Stimulated activated CD8-positive, alpha-beta memory T cell treated with anti-CD3 and anti-CD28 coated beads, Interleukin-12 subunit alpha, Interleukin-12 subunit beta, amount 100 ng/mL, for 1 hour (primary cell): ENCODE measurements at places on chromosomes 5 and 9.

GRCh38 chr5:2916076-2916682 lies 164.7 kb upstream of the IRX2 start:
- no peak for DNase-seq

GRCh38 chr9:69458176-69458575 lies 133.2 kb downstream of the ENTREP1 start:
- no peak for DNase-seq

- no peak for DNase-seq
Measured at GRCh38 chr9:137749511-137749910, 128.1 kb upstream of the CACNA1B start.

GRCh38 chr9:97076238-97076637 lies 37.3 kb upstream of the CTSV start:
- no peak for DNase-seq

DNA sequence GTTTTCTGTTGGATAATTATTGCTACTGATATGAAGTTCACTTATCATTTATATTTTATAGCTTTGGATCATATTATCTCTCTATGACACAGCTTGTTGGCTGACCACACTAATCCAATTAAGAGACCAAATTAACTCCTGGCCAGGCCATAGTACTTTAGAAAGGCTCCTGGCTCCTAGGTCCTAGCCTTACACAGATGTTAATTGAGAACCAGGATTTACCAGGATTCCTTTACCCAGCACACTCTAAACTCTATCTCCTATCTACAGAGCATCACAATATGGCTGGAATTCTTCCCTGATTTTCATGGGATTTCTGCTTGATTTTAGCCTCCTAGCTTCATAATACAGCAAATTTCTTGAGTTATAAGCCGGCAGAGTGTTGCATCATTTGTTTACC lies 80.3 kb downstream of the SLCO6A1 start:
- no peak for DNase-seq

DNA sequence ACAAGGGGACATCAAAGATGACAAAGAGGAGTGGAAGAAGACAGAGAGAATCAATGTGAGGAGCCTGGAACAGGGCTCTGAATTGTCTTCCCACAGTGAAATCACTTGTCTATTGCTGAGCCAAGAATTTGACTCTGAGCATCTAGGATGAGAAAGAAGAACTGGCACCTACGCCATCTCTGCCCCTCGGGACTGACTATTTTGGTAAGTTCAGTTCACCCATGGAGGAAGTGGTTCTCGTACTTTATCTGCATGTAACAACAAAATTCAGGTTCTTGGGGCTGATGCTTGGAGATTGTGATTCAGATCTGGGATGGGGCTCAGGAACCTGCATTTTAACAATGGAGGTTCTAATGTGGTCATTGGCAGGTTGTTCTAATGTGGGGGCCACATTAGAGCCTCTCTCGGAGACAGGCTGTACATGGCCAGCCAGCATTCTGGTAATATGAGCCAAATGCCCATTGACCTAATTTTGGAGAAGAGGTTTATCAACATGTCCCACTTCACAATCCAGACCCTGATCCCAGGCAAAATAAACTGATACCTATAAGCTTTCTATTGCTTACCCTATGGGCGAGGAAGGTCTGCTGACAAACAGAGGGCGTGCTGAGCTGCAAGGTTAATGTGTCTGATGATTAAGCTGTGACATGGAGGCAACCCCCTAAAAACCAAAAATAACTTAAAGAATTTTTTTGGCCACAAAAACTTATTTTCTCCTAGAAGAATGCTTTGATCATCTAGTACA lies 2.7 kb upstream of the IL12B start:
- DNase-seq = no peak

GRCh38 chr9:5557606-5558587 lies 47.6 kb downstream of the PDCD1LG2 start:
- peak; percentile 15 for DNase-seq

GRCh38 chr9:109889456-109889855 lies 109.5 kb downstream of the PALM2AKAP2 start:
- no peak for DNase-seq

DNA sequence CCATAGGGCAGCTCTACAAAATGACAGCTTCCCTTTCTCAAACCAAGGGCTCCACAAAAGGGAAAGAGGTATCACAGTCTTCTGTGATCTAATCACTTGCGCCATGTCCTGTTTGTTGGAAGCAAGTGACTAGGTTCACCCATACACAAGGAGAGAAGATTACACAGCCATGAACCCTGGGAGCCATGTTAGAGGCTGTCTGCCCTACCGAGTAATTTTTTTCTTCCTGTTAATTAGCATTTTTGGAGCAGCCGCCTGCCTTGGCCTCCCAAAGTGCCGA lies 33.2 kb upstream of the GOLPH3 start:
- DNase-seq = no peak

DNA sequence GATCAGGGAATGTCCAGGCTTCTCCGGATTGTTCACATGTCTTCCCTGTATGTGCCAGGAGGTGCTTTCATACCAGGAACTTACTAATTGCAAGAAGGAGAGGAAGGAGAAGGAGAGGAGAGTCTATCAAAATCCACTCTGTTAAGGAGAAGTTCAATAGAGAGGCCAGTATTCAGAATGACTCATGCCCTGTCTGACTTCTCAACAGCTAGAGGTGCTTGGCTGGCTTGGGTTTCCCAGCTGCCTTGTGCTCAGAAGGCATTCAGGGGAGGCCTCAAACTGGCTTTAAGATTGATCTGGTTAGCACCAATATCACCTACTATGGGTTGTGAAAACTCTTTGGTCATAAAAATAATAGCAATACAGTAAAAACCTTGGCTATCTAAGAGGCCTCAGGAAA lies 167.9 kb upstream of the GLRA1 start:
- DNase-seq = no peak
